ENCODE measurements at places on chromosomes 11 and 22. TPM values are rescaled to one million over a fixed set of nuclear protein-coding genes. Genes with fewer than 3 reads are reported as not detected.

TMEM121B gene
- total RNA-seq, result 0.11 TPM

TSPAN32 gene
- total RNA-seq, result 171 TPM

OTOG gene
- not detected for total RNA-seq

ALDH3B1 gene
- total RNA-seq, result 0.39 TPM

GLB1L3 gene
- total RNA-seq, result 1.2 TPM

SUN2 gene
- 1,073 TPM for total RNA-seq

B4GAT1 gene
- 7.5 TPM for total RNA-seq

GRCh38 chr11:46686886-46687795, 13.3 kb downstream of the ARHGAP1 start:
- peaks cover 81% of the 10 kb centered on the region for H3K36me3 ChIP-seq
- H3K27me3 ChIP-seq, result no peaks in the 10 kb centered on the region
- H3K4me3 ChIP-seq, result no peak overlapping the region
- peak overlapping the region; percentile 55 for H3K27ac ChIP-seq
- no peak for DNase-seq

DNA sequence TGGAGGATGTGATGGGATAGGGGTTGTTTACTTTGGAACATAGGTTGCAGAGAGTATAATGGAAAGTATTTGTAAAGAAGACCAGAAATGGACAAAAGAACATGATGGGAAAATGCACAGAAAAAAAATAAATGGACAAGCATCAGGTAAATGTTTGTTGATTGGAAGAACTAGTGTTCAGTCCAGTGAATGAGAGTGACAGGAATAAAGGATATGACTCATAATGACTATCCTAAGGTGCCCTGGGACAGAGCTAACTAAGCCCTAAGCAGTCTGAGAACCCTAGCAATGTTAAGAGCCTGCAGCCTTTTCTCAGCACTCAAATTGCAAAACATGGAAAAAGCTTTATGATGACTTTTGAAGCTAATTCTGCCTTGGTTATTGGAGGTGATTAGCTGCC, 732.8 kb upstream of the ANO5 start:
- no peaks in the 10 kb centered on the region for H3K4me1 ChIP-seq
- H3K36me3 ChIP-seq, result no peaks in the 10 kb centered on the region

DNA sequence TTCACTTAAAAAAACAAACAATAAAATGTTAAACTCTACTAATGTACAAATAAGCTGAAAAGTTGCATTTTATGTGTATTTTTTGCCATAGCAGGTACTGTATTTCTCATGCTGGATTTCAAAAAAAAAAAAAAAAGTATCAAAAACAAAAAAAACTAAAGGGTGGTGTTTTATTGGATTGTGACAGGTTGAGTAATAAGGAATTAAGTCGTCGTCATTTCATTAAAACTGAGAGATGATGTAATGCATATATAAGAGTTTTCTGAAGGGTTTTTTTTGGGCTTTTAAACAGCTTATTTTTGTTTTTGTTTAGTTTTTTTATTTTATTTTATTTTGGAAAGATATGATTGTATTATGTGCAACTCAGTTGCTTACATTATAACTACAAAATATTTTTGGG, 10.9 kb upstream of the ADSL start:
- H3K27me3 ChIP-seq, result no peaks in the 10 kb centered on the region
- H3K4me1 ChIP-seq, result peaks cover 88% of the 10 kb centered on the region
- peaks cover 8% of the 10 kb centered on the region for H3K36me3 ChIP-seq
- DNase-seq, result no peak

GRCh38 chr11:122523846-122524805, 131.4 kb upstream of the UBASH3B start:
- no peak overlapping the region for H3K27ac ChIP-seq
- no peaks in the 10 kb centered on the region for H3K36me3 ChIP-seq
- H3K27me3 ChIP-seq, result peaks cover 15% of the 10 kb centered on the region
- H3K4me1 ChIP-seq, result no peaks in the 10 kb centered on the region
- no peak overlapping the region for H3K4me3 ChIP-seq

- H3K4me1 ChIP-seq, result peaks cover 41% of the 10 kb centered on the region
- no peak overlapping the region for H3K4me3 ChIP-seq
- peak overlapping the region; percentile 69 for H3K27ac ChIP-seq
- DNase-seq, result no peak
- no peaks in the 10 kb centered on the region for H3K27me3 ChIP-seq
- no peaks in the 10 kb centered on the region for H3K36me3 ChIP-seq
Observed at GRCh38 chr11:117931331-117931950, 2.2 kb upstream of the TMPRSS13 start.

GRCh38 chr22:29369460-29369859, 18.9 kb downstream of the AP1B1 start:
- H3K27ac ChIP-seq, result no peak overlapping the region
- H3K4me1 ChIP-seq, result peaks cover 57% of the 10 kb centered on the region
- H3K36me3 ChIP-seq, result no peaks in the 10 kb centered on the region
- no peak overlapping the region for H3K4me3 ChIP-seq
- H3K27me3 ChIP-seq, result no peaks in the 10 kb centered on the region

- no peak for DNase-seq
- H3K4me1 ChIP-seq, result peaks cover 2% of the 10 kb centered on the region
- H3K36me3 ChIP-seq, result no peaks in the 10 kb centered on the region
- peak within 1 kb of the TSS; percentile 88 for H3K4me3 ChIP-seq
- no peak within 1 kb of the TSS for H3K27ac ChIP-seq
- peaks cover 54% of the 10 kb centered on the region for H3K27me3 ChIP-seq
Observed at GRCh38 chr11:112961146-112961668, at the start of gene NCAM1. Gene NCAM1 (plus strand): TSS chr11:112961420.

DNA sequence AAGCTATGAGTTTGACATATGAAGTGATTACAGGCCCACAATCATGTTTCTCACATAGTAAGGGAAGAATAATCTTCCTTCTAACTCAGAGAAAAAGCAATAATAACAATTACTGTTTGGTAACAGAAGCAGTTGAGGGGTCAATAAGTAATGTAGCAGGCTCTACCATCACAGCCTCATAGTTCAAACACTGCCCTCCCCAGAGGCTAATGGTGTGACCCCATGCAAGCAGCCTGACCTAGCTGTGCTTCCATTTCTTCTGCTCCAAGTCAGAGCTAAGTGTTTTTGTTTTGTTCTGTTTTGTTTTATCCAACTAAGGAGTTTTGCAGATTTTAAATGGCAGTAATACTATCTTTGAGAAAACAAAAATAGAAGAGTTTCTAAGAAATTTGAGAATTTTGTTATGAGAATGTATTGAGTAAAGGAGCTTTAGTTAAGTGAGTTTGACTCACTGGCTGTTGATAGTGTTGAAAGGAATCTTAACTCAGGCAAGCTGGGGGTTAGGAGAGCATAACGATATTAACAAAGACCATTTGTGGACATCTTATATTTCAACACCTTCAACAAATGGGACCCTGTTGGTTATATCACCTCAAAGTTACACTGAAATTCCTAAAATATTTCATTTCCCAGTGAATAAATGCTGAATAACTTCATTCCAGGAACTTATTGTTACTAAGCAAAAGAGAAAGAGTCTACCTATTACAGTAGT, 48.5 kb downstream of the GUCY1A2 start:
- H3K36me3 ChIP-seq, result no peaks in the 10 kb centered on the region
- no peaks in the 10 kb centered on the region for H3K4me1 ChIP-seq
- no peak overlapping the region for H3K4me3 ChIP-seq

DNA sequence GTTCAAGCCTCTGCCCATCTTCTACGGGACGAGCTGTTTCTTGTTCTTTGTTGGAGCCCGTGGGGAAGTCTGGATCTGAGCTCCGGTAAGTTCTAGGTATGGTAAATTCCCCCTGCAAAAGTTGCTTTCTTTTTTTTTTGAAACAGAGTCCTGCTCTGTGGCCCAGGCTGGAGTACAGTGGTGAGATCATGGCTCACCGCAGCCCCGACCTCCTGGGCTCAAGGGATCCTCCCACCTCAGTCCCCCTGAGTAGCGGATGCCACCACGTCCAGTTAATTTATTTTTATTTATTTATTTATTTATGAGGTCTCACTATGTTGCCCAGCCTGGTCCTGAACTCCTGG, 35.5 kb upstream of the MOB2 start:
- no peaks in the 10 kb centered on the region for H3K27me3 ChIP-seq
- peaks cover 79% of the 10 kb centered on the region for H3K4me1 ChIP-seq
- H3K36me3 ChIP-seq, result no peaks in the 10 kb centered on the region
